ENCODE measurements at places on chromosomes 4 and X.

- DNase-seq = no peak
Observed at GRCh38 chr4:183408796-183409195, 35.6 kb upstream of the CDKN2AIP start.

GRCh38 chrX:139049465-139049864, 337.9 kb upstream of the FGF13 start:
- DNase-seq = no peak

DNA sequence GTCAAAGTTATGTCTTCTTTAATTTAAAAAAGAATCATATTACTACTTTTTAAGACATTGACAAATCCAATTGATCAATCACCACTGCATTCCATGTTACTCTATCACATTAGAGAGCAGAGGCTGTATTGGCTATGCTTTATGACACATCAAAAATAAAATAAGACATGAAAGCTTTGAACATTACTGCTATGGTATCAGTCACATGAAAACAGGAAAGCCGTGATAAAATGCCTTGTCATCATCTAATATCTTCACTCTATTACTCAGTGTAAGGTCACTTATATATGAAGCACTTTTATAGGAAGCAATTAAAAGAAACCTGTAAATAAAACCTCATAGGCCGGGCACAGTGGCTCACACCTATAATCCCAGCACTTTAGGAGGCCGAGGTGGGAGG, 27.7 kb upstream of the CEP135 start:
- DNase-seq = no peak

GRCh38 chrX:54446084-54446483, 5.9 kb downstream of the TSR2 start:
- DNase-seq = no peak

GRCh38 chrX:18017411-18017810, 156.3 kb upstream of the RAI2 start:
- no peak for DNase-seq

DNA sequence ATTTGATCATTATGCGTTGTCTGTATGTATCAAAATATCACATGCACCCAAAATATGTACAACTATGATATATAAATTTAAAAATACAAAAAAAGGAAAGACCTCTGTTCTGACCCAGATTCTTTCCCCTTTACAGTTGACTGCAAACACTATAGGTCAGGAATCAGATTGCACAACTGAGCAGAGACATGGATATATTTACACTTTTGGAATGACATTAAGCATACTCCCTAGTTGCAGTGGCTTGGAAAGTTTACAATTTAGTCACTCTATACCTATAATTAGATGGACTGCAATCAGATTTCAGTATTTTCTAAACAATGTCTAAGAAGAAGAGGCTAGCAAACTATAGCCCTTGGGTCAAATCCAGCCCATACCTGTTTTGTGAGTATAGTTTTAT, 98.5 kb upstream of the INPP4B start:
- DNase-seq = no peak

GRCh38 chr4:184364100-184364921, 110.0 kb downstream of the IRF2 start:
- no peak for DNase-seq

DNA sequence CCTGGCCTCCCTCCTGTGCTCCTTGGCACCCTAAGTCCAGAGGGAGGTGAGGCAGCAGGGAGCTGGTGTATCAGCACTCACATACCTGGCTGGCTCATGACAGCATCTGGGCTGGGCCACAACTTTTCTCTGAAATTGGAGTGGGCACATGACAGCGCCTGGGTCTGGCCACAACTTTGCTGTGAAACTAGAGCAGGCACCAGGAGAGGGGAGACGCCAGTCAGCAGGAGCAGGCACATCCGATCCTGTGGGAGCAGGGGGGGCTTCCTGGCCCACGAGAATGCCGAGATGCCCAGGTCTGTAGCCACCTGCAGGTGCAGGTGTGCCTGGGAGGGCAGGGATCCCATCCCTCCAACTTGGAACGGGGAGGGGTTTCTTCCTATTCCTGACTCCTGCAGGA, 69.7 kb upstream of the PPP3CA start:
- no peak for DNase-seq

DNA sequence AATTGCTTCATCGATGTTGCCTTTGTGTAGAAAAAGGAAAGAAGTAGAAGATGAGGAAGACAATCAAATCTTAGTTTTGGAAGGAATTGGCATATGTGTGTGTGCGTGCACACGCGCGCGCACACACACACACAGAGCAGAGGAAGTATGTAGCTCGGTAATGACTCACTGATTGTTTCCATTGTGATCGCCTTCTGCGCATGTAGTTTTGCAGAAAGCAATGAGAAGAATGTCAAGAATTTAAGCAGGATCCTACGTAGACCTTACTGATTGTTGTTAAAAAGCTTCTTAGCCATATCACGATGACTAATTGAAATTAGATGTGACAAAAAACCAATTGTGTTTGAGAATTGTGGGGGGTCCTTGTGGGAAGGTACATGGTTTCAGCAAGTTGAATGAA, 12.8 kb upstream of the LIMCH1 start:
- DNase-seq = no peak

DNA sequence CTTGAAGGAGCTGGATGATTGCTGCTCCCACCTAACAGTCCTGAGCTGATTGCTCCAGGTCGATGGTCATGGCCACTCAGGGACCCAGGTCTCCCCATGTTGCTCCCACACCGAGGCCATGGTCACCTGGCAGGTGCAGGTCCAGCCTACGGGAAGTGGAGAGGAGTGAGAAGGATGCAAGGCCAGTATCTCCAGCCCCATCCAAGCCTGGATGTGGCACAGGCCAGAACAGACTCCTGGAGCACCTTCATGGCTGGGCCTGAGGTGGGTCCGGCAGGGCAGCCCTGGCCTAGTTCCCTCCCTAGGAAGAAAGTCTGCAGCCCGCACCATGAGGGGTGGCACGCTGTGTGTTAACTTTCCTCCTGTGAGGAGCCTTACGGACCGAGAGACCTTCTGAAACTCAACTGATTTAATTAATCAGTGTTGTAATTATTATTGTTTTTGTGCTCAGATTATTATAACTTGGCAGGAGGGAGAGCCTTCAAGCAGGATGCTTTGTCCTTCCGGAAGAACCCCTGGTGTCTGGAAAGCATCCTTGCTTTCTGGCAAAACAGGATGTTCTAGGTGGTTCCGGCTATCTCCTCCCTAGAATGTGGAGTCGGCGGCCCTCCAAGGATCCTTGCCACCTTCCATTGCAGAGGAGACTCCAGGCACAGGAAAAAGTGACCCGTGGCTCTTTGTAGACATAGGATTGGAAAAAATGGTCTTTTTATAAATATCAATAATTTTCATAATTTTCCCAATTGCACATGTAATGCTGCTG, 92.3 kb upstream of the ADRA2C start:
- no peak for DNase-seq

GRCh38 chr4:156575430-156576073, 396.0 kb downstream of the PDGFC start:
- DNase-seq = no peak

DNA sequence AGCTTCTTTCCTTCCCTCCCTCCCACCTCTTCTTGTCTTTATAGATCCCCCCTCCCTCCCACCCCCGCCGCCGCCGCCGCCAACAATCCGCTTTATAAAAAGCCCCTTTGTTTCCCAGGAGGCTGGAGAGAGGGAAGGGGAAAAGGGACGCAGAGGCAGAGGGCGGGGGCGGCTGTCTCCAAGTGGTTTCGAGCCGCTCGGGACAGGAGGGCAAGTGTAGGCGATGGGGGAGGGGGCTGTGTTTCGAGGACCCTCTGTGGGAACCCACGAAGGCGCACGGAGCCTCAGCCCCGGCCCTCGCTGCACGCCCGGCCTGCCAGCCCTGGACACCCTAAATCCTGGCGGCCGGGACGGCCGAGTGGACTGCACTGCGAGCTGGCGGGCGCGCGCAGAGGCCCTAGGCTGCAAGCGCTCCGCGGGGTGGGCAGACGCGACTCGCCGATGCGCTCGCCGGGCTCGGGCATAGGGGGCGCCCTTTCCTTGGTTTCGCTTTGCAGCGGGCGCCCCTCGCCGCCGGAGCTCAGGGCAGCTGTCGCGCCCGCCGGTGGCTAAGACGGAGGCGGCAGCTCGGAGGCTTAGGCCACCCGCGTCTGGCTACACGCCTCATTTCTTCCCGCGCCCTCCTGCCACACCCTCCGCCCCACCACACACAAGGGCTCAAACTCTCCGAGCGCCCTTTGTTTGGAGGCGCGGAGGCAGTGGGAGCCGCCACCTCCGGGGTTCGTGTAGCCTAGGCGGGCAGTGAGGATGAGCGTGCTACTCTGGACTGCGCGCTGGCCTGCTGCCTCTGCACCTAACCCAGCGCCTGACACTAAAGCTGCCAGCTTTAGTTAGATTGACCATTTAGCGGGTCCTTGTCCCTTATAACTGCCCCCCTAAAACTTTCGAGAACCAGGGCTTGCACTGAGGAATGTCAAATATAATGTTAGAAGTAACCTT, 2.2 kb downstream of the MAMLD1 start:
- DNase-seq = no peak

DNA sequence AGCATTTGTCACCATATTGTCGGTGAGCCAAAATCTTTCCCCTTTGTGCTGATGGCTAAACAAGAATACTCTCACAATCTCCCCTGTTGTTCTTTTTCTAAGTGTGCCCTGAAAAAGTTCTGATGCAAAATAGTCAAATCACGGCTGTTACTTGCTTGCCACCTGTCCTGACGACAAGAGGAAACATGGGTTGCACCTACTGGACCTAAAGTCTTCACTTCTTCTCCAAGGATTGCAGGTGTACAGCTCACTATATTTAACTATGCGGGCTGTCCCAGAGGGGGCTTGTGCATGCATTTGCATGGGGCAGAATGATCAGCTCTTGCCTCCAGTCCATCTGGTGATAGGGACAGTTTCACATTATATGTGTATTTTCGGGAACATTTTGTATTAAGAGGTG, 21.6 kb downstream of the AFF2 start:
- DNase-seq = no peak

GRCh38 chr4:3293401-3294391, 875 bp downstream of the RGS12 start:
- DNase-seq = no peak

DNA sequence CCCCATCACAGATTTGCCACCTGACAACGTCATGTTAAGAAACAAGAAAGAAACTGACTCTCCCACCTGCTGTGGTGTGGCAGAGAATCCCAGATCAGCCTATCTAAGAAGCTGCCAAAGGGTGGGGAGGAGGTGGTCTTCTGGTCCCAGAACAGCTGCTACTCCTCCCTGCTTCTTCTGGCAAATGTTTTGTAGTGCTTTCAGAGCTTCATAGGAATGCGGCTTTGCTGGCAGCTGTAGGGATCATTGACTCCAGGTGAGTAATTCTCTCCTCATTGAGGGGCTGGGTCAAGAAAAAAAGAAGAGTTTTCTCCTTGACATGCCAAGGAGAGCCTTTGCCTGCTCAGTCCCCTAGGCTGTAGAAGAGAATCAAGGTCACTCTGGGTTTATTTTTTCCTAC, 23.3 kb downstream of the NRK start:
- no peak for DNase-seq

GRCh38 chr4:108861334-108861733, 98.5 kb upstream of the ETNPPL start:
- no peak for DNase-seq

DNA sequence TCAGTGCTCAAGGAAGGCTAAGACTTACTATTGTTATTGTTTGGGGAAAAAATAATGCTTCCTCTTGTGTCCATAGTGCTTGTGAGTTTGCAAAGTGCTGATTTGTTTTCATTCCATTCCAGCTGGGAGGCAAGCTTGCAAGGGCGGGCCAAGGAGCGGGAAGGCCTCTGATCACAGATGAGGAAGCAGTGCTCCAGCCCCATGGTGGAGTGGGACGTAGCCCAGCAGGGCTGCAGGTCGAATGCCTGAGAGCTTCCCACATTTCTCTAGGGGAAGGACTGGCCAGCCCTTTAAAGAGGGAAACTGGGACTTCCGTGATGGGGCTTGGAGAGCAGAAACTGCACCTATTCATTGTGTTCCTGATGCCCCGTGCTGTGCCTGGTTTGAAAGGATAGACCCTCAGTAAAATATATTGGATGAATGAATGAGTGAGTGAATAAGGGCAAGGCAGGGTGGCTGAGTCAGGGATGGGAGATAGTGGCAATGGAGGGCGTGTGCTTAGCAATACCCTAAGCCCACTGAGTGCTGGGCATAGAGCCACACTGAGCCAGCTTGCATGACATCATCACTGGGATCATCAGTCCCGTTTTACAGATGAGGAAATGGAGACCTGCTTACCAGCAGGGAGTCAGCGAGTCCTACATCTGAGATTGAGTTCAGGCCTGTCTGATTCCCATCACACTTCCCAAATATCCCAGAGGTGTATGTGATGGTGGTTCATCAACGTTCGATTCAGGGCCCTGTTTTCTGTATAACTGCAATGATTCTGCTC, 17.9 kb upstream of the NSG1 start:
- no peak for DNase-seq

DNA sequence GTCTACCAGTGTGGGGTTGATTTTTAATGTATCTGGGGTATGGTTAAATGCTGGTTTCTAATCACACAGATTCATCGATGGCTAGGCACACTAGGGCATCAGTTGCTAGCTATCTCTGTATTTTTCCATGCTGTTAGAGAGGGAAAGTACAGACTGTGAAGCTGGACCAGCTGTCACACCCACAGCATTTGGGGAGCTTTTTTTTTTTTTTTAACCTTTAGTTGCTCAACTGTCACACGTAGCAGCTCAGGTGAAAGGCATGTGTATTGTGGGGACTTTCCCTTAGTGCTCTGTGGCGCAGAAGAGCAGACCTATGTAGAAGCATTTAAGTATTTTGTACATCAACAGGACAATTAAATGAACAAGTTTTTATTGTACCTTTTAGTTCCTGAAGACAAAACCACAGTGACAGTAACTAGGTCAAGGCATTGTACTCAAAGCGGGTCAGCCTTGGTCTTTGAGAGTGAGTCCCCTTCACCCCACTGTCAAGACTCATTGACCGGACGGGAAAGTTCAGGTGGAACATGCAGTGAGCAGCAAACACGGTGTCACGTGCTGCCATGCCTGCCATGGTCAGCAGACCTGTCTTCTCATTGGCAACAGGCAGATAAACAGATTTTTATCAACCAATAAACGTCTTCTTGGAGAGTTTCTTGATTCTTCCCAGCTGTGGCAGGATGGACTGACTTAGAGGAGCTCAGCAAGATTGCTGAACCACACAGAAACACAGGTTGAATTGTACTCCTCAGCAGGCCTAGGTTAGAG, 65.3 kb downstream of the CASP3 start:
- no peak for DNase-seq

Measured in 8988T (cell line).